PC-3 (cell line): ENCODE measurements at places on chromosomes 6 and 20. TPM values are rescaled to one million over a fixed set of nuclear protein-coding genes. Genes with fewer than 3 reads are reported as not detected.

DNA sequence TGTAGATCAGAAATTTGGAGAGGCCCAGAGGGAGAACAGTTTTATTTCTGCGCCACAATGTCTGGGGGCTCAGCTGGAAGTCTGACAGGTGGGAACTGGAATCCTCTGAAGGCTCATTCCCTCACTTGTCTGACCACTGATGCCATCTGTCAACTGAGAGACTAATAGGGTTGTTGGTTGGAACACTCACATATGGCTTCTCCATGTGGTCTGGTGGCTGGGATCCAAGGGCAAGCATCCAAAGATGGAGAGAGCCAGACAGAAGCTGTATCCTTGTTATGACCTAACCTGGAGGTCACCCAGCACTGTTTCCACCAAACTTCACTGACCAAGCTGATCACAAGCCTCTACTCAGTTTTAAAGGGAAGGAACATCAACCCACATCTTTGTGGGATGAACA lies 117.9 kb upstream of the AKAP12 start:
- DNase-seq, result no peak
- H3K27ac ChIP-seq, result no peak overlapping the region
- H3K4me1 ChIP-seq, result peaks cover 21% of the 10 kb centered on the region
- H3K27me3 ChIP-seq, result no peaks in the 10 kb centered on the region
- no peak overlapping the region for H3K4me3 ChIP-seq
- no peaks in the 10 kb centered on the region for H3K36me3 ChIP-seq

DNA sequence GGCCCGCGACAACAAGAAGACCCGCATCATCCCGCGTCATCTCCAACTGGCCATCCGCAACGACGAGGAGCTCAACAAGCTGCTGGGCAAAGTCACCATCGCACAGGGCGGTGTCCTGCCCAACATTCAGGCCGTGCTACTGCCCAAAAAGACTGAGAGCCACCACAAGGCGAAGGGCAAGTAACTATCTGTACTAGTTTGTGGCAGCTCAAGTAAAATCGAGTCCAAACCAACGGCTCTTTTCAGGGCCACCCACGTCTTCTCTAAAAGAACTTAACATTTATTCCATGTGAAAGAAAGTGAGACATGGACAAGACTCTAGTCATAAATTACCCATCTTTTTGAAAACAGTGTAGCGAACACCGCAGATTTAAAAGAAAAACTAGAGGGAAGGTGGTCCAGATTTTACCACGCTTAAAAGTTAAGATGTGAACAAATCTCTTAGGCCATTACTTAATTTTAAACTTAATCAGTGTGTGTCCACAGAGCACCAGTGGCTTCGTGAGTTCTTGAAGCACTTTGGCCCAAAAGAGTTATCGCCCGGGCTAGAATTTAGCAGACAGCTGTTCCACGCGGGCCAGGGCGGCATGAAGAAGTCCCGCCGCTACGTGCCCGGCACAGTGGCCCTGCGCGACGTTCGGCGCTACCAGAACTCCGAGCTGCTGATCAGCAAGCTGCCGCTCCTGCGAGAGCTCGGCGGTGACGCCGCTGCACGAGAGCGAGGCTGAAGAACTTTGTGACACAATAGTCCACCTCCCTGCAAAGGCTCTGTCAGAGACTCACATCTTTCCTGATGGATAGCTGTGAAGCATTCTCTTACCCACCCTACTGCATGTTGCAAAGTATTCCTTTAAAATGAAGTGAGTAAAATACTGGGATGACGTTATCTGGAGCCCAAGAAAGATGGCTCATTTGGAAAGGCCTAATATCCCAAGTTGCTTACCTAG lies 113.9 kb upstream of the PRSS16 start:
- H3K4me1 ChIP-seq, result peaks cover 31% of the 10 kb centered on the region
- H3K4me3 ChIP-seq, result peak overlapping the region; percentile 82
- DNase-seq, result peak; percentile 75
- H3K27ac ChIP-seq, result peak overlapping the region; percentile 84

GRCh38 chr6:52087498-52087999 lies at the start of gene PKHD1:
Gene PKHD1 (minus strand): TSS chr6:52087613. CDS start chr6:52084933, 2,680 bp downstream.
- peak within 1 kb of the TSS; percentile 38 for H3K27ac ChIP-seq
- DNase-seq, result peak; percentile 79
- no peaks in the 10 kb centered on the region for H3K36me3 ChIP-seq

CABLES2 gene
- total RNA-seq, result 12.4 and 13.5 TPM in 2 replicates

DNA sequence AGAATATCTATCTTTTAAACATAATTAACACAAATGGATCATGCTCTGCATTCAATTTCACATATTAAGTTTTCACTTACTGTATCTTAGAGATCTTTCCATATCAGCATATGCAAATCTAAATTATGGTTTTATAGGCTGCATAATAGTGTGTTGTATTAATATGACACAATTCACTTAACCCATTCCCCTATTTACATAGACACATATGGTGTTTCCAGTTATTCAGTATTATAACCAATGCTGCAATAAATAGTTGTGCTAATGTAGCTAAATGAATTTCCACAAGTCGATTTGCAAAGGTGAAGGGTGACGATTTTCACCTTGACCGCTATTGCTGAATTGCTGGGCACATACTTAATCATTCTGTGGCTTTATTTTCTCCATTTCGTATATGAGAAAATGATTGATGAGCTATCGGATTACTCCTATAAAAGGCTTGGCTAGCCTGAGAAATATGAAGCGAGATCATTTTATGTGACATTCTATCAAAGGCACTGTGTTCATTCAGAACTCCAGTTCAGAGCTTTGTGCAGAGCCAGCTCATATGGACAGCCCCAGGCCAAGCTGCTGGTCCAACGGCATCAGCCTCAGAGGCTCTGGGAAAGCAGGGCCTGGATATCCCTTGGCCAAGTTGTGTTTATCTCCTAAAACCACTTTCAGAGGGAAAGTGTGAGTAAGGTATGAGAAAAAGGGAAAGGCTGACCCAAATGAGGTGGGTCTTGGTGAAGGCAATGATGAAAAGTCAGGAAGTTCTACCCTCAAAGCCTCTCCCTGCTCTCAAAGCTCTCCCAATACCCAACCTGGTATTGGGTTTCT lies 50.8 kb downstream of the GFOD1 start:
- peaks cover 17% of the 10 kb centered on the region for H3K4me1 ChIP-seq
- peak; percentile 65 for DNase-seq

- peak overlapping the region; percentile 3; the same call in 1 of the 2 replicates for H3K4me3 ChIP-seq
- H3K27ac ChIP-seq, result peak overlapping the region; percentile 65
- H3K4me1 ChIP-seq, result peaks cover 58% of the 10 kb centered on the region
- no peaks in the 10 kb centered on the region for H3K27me3 ChIP-seq
Observed at GRCh38 chr20:53735536-53736050, 142.0 kb upstream of the ZNF217 start.

TMC2 gene
- not detected in 2 replicates for total RNA-seq

DNA sequence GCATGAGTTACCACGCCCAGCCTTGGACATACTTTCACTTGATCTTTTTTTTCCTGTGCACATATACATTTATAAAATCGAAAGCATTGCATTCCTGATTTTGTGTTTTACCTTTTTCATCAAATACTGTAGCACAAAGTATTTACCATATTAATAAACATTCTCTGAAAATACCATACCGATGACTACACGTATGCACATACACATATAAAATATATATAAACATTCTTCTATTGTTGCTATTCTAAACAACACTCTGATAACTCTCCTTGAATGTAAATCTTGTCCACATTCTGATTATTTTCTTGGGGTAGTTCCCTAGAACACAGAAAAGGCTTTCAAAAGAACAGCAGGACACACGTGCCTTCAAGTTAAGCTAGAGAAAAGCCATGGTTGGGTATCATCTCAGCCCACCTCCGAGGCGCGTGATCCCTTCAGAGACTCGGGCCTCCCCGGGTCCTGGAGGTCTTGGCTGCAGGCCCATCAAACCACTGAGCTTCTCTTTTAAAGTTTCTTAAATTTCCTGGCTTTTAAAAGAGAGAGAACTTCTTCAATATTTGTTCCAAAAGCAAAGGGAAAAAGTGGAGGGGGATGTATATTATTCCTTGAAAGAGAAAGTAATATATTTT lies 198.1 kb downstream of the MYLK4 start:
- peaks cover 19% of the 10 kb centered on the region for H3K4me1 ChIP-seq
- no peaks in the 10 kb centered on the region for H3K36me3 ChIP-seq
- no peak overlapping the region for H3K27ac ChIP-seq
- no peaks in the 10 kb centered on the region for H3K27me3 ChIP-seq
- DNase-seq, result peak; percentile 22

GRCh38 chr20:37251825-37252477 lies 9.7 kb downstream of the GHRH start:
- no peaks in the 10 kb centered on the region for H3K36me3 ChIP-seq
- H3K4me1 ChIP-seq, result no peaks in the 10 kb centered on the region
- no peak for DNase-seq

DNA sequence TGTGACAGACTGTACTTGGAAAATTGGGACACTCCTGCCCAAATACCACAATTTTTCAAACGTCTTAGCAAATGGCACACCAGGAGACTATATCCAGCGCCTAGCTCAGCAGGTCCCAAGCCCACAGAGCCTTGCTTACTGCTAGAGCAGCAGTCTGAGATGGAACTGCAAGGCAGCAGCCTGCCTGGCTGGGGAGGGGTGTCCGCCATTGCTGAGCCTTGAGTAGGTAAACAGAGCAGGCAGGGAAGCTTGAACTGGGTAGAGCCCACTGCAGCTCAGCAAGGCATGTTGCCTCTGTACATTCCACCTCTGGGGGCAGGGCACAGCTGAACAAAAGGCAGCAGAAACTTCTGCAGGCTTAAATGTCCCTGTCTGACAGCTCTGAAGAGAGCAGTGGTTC lies 1003.3 kb upstream of the MAP3K7 start:
- no peaks in the 10 kb centered on the region for H3K4me1 ChIP-seq
- H3K36me3 ChIP-seq, result no peaks in the 10 kb centered on the region
- no peaks in the 10 kb centered on the region for H3K27me3 ChIP-seq

DNA sequence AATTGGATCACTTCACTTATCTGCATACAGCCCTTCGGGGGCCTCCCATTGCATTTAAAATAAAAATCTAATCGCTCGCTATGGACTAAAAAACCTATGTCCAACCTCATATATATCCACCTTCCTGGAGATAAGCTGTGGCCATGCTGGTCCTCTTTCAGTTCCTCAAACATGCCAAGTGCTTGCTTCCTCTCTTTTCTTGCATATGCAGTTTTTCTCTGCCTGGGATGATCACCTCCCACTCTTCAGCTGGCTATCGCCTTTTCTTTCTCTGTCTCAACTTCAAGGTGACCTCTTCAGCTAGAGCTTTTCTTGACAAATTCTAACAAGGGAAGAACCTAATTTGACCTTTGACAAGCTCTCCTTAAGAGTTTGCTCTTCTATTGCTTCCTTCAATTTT lies 5.6 kb upstream of the TFB1M start:
- no peak for DNase-seq
- H3K4me3 ChIP-seq, result no peak overlapping the region
- peaks cover 10% of the 10 kb centered on the region; the same call in 1 of the 2 replicates for H3K4me1 ChIP-seq
- H3K27ac ChIP-seq, result no peak overlapping the region

DNA sequence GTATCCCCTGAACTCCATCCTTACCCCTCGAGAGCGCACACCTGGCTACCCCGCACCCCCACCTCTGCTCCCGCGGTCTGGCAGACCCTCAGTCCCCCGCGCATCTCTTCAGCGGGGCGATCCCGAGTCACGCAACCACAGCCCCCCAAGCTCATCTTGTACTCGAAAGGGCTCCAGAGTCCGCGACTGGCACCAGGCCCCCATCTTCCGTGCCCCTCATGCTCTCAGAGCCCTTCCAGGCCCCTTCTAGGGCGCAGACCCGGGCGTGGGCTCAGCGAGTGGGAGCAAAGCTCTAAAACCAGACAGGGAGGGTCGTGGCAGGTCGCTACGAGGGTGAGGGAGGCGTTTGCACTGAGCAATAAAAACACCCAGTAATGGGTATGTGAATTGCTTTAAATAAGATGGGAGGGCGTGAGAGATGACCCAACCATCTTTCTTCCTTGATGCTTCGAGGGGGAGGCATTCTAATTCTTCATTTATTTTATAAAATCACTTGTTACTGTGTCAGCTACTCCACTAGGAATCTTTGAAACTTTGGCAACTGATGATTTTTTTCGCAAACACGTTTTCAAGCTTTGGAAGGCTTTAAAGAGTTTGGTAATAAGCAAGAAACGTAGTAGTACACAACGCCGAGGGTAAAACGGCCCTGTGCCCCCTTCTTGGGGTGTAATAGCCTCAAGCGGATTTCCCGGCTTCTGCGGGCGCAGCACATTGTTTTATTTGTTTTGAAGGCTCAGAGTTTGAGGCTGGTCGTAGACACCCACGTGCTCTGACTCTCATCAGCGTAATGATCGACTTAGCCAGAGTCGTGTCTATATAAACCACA lies 42.6 kb upstream of the SUPT3H start:
- H3K27me3 ChIP-seq, result no peaks in the 10 kb centered on the region
- H3K4me1 ChIP-seq, result peaks cover 43% of the 10 kb centered on the region
- H3K36me3 ChIP-seq, result no peaks in the 10 kb centered on the region
- DNase-seq, result peak; percentile 58

DNA sequence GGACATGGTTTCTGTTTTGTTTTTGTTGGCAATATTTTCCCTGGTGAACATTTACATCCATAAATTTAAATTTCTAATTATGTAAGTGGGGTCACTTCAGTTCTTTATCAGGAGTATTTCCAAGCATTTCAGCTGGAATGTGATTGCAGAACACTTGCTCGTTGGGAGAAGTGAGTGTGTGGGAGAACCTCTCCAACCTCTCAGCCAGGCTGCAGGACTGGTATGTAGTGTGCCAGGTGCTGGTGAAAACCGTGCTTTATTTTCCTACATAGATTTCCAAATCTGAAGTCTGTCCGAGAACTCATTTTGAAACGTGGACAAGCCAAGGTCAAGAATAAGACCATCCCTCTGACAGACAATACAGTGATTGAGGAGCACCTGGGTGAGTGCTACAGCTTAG lies 6.3 kb downstream of the RPL7L1 start:
- DNase-seq, result no peak
- no peak overlapping the region for H3K27ac ChIP-seq
- peaks cover 33% of the 10 kb centered on the region for H3K36me3 ChIP-seq
- no peak overlapping the region for H3K4me3 ChIP-seq
- H3K27me3 ChIP-seq, result no peaks in the 10 kb centered on the region

TBXT gene
- not detected in 2 replicates for total RNA-seq

- H3K4me3 ChIP-seq, result no peak overlapping the region
- H3K36me3 ChIP-seq, result no peaks in the 10 kb centered on the region
- H3K27me3 ChIP-seq, result no peaks in the 10 kb centered on the region
- no peak overlapping the region for H3K27ac ChIP-seq
Observed at GRCh38 chr6:157516319-157517026, 135.5 kb downstream of the ZDHHC14 start.
